ENCODE measurements at places on chromosomes 12 and 14.

DNA sequence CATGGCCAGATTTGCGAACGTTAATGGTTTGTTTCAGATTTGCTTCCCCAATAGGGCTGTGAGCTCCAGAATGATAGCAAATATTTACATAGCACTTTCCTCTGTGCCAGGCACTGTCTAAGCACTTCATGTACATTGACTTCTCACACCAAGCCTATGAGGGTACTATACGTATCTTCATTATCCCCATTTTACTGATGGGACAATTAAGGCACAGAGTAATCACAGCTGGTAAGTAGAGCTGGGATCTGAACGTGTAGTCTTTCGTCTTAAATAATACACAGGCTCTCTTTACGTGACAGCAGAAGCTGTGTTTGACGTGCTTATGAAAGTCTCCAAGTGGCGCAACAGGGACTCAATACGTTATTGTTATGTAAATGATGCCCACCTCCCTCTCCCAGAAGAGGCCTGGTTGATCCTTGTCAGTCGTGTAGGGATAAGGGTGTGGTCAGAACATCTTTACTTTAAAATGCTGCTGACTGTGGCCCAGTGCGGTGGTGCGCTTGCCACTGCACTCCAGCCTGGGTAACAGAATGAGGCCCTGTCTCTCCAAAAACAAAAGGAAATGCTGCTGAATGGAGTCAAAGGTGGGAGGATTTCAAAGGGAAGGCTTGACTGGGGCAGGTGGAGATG, 66.3 kb upstream of the TCL1B start:
- no peak for DNase-seq

GRCh38 chr14:96126339-96126782, 78.3 kb upstream of the BDKRB2 start:
- no peak for DNase-seq

DNA sequence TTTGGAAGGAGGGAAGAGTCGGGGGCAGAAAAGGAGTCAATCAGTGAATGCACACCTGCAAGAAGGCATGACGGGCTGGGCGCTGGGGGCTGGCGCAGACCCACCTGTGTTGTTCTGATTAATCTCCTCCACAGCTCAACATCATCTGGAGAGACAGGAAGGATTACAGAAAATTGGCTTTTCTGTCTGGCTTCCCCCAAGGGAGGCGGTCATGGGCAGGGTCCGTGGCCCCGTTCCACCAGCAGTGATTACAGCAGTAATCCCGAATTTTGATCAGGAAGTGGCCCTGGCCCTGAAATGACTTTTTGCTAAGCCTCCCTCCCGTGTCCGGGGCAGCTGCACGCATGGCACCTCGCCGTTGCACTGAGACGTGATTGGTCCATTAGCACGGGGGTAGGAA, 24.4 kb upstream of the GALNT9 start:
- no peak for DNase-seq

GRCh38 chr14:77120771-77121743, 20.5 kb downstream of the ZDHHC22 start:
- DNase-seq = no peak

DNA sequence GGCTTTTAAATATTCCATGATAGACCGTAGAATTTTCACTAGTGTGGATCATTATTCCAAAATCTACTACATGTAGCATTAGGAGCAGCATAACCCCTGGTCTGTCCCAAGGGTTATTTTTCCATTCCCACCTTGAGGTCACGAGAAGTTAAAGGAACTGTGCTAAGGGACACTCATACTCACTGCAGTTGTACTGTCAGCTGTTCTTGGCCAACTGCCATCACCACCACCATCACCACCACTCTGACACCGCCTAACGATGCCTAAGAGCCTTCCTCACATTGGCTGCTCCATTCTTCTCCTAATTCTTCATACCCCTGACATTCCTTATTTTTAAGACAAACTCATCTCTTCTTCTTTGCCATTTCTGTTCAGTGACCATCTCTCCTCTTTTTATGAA, 13.4 kb upstream of the PTGDR start:
- DNase-seq = no peak

DNA sequence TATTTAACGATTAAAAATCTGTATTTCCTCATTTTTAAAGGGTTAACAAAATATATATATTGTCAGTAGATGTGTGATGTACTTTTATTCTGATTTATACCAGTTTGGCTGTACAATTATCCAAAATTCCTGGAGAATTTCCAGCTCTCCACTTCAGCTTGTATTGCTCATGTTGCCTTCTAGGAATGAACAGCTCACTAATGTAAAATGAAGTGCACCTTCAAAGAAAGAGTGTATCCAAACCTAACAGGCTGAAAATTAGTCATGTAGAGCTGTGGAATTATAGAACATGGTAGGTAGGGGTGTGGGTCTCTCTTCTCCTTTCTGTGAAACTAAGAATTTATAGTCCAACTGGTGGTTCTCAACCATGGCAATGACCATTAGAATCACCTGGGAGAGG, 362.0 kb downstream of the ETNK1 start:
- DNase-seq = no peak

GRCh38 chr14:67410313-67410712, 1.7 kb downstream of the PLEK2 start:
- no peak for DNase-seq

DNA sequence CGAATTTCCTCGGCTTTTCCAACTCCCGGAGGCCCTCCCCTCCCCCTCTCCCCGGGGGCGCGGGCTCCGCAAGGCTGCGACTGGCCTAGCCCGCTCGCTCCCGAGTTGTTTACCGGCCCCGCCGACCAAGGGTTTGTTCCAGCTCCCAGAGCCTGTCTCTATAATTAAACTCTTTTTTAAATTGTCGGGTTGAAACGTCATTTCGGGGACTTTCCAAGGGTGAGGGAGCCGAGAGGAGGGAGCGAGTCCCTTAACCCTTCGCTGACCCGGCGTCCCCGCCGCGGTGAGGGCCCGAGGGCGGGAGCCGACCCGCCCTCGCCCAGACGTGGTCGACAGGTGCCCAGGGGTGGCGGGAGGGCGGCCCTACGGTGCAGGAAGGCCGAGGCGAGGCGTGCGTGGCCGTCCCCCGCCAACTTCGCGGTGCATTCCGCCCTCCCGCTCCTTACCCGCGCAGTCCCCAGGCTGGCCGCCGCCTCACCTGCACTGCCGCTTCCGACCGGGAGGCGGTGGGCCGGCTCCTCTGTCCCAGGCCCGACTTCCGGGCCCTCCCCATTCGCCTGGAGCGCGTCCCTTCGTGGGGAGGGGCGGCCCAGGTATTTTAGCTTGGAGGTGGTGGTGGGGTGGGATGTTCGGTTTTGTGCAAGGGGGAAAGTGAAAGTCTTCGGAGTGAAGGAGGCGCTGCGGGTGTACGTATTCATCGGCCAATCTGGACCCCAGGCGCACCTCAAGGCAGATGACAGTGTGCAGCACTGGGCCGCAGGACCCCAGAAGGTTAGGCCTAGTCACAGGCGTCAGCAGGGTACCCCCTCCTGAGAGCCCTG, 2.9 kb upstream of the ZFP36L1 start:
- peak; percentile 60 for DNase-seq

- no peak for DNase-seq
Measured at GRCh38 chr14:81435391-81436295, 35.5 kb upstream of the STON2 start.

- DNase-seq = no peak
Measured at GRCh38 chr12:2375871-2376270, 323.1 kb downstream of the CACNA1C start.

All from stimulated activated CD8-positive, alpha-beta memory T cell treated with anti-CD3 and anti-CD28 coated beads, Interleukin-4, amount 100 ng/mL, for 1 hour (primary cell).